Stimulated activated CD8-positive, alpha-beta memory T cell treated with anti-CD3 and anti-CD28 coated beads, Interleukin-4, amount 100 ng/mL, for 1 hour (primary cell): ENCODE measurements at places on chromosomes 16 and 17.

- no peak for DNase-seq
Measured at GRCh38 chr17:79919862-79920720, 80.9 kb upstream of the CBX4 start.

DNA sequence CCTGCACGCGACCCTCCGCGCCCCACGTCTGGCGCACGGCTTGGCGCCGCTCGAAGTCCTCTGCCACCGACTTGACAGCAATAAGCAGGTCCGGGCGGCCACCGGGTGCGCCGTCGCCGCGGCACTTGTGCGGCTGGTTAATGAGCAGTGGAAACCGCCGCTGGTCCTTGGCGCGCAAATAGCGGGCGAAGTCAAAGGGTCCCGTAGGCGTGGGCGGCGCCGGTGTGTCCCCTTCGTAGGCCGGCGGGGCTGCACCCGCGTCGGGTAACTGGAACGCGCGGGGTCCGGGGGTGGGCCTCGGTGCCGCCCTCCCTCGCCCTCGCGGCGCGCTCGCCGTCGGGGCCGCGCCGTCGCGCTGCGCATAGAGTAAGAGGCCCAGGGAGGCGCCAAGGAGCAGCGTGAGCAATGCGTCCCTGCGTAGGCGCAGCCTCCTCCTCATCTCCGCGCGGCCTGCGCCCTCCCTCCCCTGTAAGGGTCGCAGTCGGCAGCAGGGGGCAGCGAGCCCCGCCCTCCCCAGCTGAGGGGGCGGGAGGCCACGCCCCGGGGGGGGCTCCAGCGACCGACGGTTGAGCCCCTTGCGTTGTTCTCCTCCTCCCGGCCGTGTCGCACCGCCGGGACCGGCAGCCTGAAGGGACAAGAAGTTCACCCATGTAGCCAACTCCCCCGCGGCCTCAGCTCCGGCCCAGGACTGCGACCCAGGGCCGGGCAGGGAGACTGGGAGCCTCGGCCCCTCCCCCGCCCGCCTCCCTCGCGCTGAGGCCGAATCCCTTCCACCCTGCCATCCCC lies 558 bp downstream of the B3GNT9 start:
- no peak for DNase-seq

- DNase-seq = no peak
Measured at GRCh38 chr17:80783971-80784370, 207.7 kb upstream of the CHMP6 start.

GRCh38 chr17:43814026-43814425 lies 18.9 kb downstream of the MPP3 start:
- no peak for DNase-seq

DNA sequence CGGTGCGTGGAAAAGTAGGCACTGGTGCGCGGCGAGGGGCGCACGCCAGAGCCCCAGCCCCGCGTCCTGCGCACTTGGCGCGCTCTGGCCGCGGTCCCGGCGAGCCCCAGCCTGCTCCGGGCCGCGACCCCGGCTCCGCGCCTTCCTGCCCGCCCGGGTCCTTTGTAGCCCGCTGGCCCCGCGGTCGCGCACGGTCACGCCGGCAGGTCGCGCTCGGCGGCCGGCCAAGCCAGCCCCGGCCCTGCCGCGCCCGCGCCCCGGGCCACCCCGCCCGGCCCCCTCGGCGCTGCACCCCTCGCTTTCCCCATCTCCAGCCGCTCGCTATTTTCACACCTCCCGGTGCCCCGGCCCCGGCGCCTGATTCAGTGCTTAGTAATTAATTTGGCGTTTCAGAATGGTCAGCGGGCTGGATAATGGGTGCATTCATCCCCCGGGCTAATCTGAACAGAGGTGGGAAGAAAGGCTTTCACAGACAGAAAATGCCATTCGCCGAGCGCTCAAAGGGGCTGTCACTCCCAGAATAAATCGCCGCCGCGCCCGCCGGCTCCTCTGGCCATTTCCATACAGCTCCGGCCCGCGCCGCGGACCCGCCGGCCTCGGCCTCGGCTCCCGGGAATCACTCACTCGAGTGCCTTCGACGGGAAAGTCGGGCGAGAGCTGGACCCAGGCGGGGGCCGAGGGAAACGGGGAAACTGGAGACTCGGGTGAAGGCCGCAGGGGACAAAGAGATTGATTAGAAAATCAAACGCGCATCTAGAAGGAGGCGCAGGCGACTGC lies 17.8 kb upstream of the NTN1 start:
- DNase-seq = no peak

DNA sequence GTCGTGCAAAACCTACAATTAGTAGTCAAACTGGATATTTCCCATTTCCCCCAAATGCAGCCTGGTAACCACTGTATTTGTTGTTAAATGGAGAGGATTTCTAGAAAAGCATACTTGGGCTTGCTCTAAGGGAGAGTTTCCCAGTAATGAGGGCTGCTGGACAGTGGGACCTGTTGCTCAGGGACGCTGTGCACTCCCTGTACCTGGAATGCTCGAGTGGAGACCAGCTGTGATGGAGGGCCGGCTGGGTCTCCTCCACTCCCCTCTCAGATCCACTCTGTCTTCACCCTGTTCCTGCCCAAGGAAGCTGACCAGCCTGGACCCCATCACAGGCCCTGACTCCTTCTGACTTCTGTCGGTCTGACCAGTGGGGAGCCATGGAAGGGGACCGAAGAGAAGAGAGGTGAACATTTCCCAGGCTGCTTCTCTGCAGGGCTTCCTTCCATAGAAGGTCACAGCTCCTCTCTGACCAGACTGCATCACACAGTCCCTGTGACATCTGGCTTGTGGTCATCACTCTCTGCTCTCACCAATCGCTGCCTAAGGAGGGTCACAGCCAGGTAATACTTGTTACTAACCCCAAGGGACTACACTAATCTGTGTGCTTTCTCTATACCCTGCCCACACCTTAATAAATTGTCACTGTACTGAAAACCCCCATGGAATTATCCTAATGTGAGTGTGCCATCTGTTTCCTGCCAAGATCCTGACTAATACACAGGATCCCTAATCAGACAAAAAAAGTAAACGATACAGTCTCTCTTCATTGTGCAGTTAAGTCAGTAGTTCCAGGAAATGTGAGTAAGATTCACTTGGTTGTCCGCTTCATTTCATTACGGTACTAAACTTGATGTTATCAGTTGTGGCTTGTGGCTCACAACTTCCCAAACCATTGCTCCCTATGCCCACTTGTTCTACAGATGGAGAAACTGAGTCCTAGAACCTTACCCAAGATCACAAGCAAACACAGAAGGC lies 102.4 kb downstream of the CCT6B start:
- DNase-seq = no peak

DNA sequence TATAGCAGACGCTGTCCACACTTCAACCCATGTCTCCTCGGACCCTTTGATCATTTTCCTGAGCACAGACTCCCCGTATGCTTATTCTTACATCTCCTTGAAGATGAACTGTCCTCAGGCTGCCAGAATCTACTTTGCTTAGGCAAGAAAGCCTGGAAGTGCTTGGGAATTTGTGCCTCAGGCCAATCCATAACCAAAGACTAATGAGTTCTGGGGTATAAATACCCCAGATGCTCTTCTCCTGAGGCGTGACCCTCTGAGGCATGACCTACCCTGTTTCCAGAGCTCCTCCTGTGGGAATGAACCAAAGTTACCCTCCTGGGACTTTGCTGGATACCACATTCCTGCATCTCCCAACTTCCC lies 10.1 kb upstream of the TEKT3 start:
- DNase-seq = no peak

DNA sequence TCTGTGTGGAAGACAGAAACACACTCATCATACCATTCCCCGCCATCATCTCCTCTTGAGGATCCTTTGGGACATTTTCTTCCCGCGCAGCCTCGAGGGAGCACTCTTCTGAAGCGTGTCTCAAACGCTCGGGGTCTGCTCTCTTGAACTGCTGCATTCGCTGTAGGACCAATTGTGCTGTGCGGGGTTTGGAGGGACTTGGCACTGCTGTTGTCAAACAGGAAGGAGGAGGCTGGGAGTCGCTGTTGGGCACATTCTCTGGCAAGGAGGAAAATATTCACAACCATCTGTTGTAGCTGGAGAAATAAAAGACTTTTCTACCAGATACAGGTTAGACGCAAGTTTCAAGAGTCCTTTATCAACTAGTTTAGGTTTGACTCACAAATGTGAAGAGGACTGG lies 5.0 kb downstream of the SLX4 start:
- DNase-seq = no peak

GRCh38 chr17:50183421-50183994 lies 17.7 kb downstream of the SGCA start:
- no peak for DNase-seq

DNA sequence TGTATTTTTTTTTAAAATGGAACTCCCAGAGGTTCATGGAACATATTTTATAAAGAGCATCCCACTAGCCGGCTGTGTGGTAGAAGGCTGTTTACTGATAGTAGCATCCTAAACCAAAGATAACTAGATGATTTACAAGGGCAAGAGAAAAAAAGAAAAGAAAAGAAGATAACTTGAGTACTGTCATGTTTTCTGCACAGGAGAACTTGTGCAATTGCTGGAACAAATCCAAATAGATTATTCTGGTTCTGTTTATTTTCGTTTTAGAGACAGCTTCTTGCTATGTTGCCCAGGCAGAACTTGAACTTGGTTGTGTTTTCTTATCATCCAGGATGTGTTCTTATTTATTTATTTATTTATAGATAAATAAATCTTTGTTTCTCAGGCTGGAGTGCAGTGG lies 20.9 kb upstream of the PPM1D start:
- no peak for DNase-seq

GRCh38 chr17:3528880-3529511 lies 28.6 kb downstream of the TRPV3 start:
- DNase-seq = no peak

- no peak for DNase-seq
Measured at GRCh38 chr16:51150888-51151320, at the start of gene SALL1. Gene SALL1 (minus strand): TSS chr16:51151270. CDS start chr16:51151241, 29 bp downstream.

DNA sequence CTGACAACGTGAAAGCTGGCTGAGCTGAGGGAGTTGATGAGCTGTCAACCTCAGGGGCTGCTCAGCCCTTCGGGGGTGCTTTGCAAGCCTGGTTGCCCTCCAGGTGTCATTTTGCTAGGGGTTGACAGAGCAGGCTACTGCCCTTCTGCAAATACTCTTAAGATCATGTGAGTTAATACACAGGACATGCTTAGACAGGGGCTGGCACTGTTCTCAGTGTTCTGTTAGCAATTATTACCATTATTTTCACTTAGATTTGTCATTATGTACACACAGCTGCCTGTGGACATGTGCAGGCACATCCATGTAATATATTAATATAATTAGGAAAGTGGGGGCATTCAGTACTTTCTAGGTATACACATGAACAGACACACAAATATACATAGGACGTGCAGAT lies 554.3 kb upstream of the HSBP1 start:
- DNase-seq = no peak

DNA sequence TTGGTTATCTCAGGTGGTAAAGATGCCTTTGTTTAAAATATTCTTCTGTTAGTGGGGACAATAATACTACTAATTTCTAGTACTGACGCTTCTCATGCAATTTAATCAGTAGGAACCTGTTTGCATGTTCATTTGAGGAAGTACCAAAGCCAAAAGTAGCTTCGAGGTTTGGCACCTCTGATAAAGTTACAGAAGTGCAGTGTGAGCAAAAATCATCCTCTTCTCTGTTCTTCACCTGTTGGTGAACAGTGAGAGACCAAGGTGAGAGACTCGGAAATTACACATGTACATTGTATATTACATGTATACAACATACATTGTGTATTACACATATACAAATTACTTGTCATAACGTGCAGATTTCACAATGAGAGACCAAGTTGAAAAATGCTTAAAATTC lies 404.6 kb downstream of the MAF start:
- DNase-seq = no peak

GRCh38 chr17:82215095-82215971 lies 2.7 kb upstream of the CCDC57 start:
- no peak for DNase-seq
